Fibroblast of upper back skin (primary cell): ENCODE measurements at places on chromosomes 5 and 9.
A peak's percentile ranks its signal among the peaks of the same experiment; 100 is the strongest.

- peak; percentile 79 for DNase-seq
These were observed 266.2 kb downstream of the SPATA31D1 start for GRCh38 chr9:82254646-82255367.

DNA sequence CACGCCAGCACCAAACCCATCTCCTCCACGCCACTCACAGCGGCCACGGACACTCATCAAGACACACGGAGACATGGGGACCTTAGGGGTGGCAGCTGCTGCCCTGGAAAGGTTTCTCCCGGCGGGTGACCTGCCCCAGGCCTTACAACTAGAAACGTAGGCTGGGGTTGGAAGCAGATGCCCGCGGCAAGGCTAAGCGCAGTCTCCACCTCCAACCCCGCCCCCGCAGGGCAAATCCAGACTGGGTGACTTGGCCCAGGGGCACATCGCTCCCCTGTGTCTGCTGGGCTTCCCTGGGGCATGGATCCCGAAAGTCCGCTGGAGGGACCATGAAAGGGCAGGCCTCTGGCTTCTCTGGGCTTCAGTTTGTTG, 12.0 kb upstream of the ASS1 start:
- DNase-seq: no peak

DNA sequence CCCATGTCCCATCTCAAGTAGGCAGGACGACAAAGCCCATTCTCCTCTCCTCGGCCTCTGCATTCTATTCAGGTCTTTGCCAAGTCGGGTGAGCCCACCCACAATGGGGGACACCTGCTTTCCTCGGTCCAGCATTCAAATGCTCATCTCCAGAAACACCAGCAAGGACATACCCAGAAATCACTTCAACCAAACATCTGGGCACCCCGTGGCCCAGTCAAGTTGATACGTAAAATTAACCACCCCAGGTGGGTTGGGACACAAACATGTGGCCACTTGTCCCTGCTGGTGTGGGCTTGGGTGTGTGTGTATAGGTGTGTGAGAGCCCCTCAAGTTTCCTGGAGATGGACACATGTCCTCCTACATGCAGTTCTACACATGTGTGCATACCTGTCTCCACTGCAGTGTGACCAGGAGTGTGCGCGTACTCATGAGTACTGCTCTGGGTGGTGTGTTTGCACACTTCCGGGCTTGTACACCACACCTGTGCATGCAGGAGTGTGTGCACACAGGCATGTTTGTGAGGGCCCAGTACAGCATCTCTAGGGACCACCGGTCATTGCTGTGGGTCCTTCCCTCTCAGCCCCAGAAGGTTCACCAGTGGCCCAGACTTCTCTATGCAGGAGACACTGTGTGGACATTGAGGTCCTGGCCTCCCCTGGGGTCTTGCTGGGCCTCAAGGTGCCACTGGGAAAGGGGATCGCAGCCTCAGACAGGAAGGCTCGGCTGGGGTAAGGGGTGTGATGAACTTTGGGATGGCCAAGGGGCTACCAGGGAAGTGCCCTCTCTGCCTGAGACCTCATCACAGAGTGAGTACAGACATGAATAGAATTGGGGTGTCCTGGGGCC, 35.4 kb upstream of the RXRA start:
- DNase-seq: no peak

DNA sequence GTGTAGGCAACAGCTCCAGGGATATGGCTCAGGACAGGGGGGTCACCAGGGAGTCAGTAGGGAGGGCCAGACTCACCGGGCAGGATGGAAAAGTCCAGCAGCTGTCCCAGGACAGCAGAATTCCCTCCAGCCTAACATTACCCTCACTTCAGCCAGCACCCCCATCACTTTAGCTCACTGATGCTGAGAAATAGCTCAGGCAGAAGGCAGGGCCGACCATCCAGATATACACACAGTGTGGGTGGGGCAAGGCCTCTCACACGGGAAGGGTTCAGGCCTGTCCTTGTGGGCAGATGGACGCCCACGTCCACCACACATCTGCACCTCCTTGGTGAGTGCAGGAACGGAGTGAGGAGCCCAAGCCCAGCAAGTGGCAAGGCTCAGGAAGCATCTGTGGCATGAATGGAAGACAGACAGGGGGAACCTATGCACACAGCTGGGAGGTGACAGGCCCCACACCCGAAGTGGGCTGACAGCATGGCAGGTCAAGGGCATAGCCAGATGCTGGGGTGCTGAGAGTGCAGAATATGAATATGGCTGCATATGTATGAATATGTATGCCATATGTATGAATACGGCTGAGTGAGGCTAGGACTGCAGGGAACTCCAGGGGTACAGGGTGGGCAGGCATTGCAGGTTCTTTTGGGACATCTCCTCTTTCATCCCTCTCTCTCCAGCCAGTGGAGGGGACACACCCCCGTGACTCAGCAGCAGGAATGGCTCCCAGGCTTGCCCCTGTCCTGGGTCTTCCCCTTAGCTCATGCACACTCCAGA, 17.0 kb downstream of the BICD2 start:
- DNase-seq: no peak

- DNase-seq: no peak
These were observed 71.8 kb downstream of the SYK start for GRCh38 chr9:90873422-90873821.

DNA sequence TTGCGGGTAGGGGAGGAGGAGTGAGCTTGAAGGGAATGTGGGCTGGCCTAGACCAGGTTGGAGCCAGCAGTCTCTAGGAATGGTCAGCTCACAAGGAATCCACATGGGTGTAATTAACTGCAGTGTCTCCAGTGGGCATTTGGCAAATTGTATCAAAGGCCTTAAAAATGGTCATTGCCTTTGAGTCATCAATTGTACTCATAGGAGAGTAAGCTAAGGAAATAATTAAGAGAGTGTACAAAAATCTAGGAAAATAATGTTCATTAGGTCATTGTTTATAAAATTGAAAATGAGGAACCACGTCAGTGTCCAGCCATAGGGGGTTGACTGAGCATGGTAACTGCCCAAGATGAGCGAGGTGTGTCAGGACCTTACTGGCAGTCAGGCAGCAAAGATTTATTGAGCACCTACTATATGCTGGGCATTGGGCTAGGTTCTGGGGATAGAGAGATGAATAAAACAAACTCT, 29.8 kb upstream of the RPL26L1 start:
- DNase-seq: peak; percentile 79

- peak; percentile 75 for DNase-seq
These were observed 140.5 kb upstream of the TARS1 start for GRCh38 chr5:33300209-33300742.

DNA sequence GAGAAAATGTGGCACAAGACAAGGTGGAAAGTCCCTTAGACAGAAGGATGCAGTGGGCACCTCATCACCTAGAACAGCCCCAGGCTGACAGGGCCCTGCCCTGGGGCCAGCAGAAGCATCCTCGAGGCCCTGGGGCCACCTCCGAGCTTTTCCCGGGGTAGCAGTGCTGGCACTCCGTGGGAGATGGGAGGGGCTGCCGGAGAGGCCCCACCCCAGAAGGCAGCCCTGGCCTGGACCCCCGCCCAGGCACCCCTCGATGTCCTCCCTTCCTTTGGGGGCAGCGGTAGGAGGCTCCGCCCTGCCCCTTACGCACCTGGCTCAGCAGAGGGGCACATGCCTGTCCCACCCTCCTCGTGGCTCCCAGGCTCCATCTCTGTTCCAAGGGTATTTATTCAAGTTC, 17.7 kb upstream of the NSMF start:
- DNase-seq: no peak

GRCh38 chr9:113656771-113657670, 193.5 kb downstream of the RGS3 start:
- no peak for DNase-seq

- DNase-seq: no peak
These were observed 169.7 kb upstream of the TBCA start for GRCh38 chr5:77945874-77946273.

DNA sequence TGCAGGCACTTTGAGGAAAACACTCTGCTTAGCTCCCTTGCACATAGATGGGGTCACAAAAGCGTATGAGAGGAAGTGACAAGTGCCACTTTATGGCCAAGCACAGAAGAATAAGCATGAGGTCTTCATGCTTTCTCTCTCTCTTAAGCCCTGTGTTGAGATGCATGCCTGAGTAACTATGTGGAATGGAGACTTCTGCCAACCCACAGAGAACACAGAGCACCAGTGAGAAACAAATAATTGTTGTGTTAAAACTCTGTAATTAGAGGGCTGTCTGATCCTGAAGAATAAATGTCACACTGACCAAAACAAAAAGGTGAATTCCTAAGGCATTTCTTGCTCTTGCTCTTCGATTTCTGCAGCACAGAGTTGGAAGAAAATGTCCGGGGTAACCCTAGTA, 488.5 kb downstream of the CTNND2 start:
- DNase-seq: no peak

GRCh38 chr5:150487199-150488061, 20.5 kb upstream of the NDST1 start:
- DNase-seq: peak; percentile 47

- no peak for DNase-seq
These were observed 7.0 kb upstream of the SYNPO start for GRCh38 chr5:150633429-150633828.

DNA sequence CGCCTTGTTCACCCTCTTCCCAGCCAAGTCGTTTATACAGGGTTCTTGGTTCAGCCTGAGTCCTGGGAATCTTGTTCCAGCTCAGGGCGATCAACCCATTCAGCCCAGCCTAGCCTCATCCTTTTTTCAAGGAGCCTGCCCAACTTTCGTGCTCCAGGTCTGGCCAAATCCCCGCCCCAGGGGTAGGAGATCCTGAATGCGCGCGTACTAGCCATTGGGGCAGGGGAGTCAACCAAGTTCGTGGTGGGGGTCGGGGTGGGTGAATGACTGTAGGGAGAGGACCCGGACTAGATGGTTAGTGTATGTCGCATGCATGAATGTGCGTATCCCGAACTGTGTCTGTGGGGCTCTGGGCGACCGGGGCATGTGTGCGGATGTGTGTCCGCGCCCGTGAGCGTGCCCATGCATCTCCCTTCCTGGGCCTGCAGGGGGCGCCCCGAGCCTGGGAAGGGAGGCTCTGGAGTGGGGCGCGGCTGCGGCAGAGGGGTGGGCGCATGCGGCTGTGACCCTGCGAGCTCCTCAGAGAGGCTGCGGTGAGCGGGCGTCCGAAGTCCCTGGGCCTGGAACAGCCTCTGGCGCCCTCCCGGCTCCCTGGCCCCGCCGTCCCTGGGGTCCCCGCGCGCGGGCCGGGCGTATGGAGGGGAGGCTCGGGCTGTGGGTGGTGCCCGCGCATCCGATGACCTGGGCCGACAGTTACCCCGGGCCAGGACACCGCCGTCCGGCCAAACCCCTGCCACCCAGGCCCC, 8.7 kb downstream of the CCL21 start:
- peak; percentile 47 for DNase-seq

GRCh38 chr5:108481355-108481931, 99.5 kb upstream of the FBXL17 start:
- DNase-seq: peak; percentile 39

DNA sequence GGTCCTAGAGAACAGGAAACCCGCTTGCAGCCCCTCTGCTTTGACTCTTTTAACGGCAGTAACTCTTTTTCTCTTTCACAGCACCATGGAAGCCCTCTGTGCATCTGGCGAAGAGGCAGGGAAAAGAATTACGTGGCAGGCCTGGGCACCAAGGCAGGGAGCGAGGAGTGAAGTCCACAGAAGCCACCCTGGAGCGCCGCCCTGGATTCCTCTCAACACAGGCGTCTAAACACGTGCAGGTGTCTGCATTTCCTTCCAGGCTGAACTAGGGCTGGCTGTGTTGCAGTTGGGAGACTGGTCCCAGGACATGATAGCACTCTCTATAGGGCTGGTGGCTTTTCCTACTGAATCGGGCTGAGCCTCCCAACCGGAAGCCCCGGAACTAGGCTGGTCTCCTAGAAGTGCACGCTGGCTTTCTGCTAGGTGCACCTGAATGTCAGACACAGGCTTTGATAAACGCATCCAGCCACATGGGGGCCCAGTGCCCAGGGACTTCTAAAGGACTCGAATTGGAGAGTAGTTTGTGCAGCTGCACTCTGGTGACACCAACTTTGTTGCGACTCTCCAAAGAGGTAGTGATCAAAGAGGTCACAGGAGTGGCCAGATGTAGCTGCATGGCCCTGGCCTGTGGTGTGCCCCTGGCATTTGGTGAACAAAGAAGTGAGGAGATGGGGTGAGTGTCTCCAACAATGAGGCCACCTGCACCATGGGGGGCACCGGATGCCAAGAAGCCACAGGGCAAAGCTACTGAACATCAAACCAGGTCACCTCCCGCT, 54.5 kb downstream of the AK8 start:
- DNase-seq: no peak

DNA sequence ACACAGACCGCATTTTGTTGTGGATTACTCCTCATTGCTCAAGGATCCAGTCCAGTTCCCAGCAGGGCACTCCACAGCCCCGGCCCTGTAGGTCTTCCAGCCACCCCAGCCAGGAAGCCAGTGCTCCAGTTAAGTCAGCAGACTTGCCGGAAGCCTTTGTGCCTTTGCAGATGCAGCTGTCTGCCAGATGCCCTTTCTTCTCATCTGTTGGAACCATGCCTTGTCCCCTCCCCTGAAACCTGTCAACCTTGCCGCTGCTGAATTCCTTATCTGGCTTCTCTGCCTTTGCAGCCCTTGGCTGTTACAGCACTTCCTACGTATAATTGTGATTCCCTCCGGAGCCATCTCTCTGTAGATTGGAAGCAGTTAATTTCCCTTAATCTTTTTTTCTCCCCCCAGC, 28.4 kb downstream of the PSAT1 start:
- peak; percentile 57 for DNase-seq

DNA sequence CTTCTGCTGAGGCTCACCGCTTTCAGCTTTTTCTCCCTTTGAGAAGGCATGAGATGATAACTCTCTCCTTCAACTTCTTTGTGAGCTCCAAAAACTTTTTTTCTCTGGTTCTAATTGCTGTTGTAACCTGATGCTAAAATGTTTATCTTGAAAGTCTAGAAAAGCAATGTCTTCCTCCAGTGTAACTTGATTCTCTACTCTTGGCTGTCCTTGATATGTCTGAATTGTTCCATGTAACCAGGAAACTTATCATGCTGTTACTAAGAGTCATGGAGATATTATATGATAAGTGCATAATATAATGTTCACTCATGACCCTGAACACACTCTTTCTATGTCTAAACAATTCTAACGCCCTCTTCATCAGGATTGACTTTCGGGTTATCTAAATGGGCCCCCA, 128.0 kb upstream of the ABCA1 start:
- DNase-seq: no peak

GRCh38 chr9:130766021-130766926, 68.8 kb upstream of the ABL1 start:
- DNase-seq: no peak

GRCh38 chr5:172358345-172358744, 74.8 kb upstream of the UBTD2 start:
- no peak for DNase-seq

- no peak for DNase-seq
These were observed 545 bp downstream of the HMGCS1 start for GRCh38 chr5:43312699-43313034.

DNA sequence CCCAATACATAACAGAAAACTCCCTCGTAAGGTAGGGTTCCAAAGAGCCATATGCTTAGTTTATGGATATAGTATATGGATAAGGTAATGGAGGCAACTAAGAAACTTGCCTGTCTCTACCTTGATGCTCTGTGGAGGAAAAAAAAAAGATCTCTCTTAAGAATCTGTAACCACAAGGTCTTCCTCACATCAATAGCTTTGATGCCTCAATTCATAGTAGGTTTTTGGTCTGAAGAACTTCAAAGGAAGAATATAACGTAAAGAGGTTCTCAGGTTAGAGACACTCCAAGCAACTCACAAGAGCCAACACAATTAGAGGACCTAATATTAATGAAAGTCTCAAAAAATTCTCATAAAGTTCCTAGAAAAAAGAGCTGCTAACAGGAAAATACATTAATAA, 140.2 kb downstream of the FBN2 start:
- no peak for DNase-seq
